ENCODE measurements at places on chromosomes 13 and 19.

DNA sequence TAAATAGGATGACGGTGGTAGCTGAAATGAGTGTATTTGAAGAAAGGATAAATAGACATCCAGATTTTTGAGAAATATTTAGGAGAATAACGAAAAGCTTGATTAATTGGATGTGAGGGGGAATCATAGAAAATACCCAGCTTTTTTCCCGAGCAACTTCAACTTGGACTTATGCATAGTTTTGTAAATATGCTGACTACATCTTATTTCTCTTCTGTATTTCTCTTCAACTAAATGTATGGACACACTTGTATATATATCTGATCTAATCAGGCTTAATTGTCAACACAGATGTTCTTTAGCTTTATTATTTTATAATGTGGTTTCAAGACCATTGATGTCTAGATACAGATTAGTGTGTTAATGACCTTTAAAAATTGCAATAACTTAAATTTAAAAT lies 685.0 kb downstream of the SLITRK1 start:
- H3K27me3 ChIP-seq, result no peaks in the 10 kb centered on the region
- H3K4me3 ChIP-seq, result no peak overlapping the region
- H3K27ac ChIP-seq, result no peak overlapping the region
- DNase-seq, result no peak
- no peaks in the 10 kb centered on the region for H3K4me1 ChIP-seq

DNA sequence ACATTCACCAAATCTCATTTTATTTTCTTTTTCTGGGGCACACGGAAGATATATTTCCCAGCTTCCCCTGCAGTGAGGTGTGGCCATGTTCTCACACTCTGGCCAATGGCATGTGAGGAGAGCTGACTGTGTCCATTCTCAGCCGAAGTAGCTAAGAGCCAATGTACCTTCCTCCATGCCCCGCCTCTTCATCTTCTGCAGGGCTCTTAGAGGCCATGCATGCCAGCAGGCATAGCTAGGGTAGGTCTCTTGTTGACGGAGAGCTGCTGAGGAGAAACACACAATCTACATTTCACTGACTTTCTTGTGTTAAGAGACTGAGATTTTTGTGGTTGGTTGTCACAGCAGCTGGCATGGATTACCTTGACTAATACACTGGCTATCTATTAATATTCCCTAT lies 9.8 kb upstream of the MICU2 start:
- no peaks in the 10 kb centered on the region for H3K27me3 ChIP-seq
- H3K4me3 ChIP-seq, result no peak overlapping the region
- no peak for DNase-seq
- no peak overlapping the region for H3K27ac ChIP-seq
- H3K4me1 ChIP-seq, result no peaks in the 10 kb centered on the region

DNA sequence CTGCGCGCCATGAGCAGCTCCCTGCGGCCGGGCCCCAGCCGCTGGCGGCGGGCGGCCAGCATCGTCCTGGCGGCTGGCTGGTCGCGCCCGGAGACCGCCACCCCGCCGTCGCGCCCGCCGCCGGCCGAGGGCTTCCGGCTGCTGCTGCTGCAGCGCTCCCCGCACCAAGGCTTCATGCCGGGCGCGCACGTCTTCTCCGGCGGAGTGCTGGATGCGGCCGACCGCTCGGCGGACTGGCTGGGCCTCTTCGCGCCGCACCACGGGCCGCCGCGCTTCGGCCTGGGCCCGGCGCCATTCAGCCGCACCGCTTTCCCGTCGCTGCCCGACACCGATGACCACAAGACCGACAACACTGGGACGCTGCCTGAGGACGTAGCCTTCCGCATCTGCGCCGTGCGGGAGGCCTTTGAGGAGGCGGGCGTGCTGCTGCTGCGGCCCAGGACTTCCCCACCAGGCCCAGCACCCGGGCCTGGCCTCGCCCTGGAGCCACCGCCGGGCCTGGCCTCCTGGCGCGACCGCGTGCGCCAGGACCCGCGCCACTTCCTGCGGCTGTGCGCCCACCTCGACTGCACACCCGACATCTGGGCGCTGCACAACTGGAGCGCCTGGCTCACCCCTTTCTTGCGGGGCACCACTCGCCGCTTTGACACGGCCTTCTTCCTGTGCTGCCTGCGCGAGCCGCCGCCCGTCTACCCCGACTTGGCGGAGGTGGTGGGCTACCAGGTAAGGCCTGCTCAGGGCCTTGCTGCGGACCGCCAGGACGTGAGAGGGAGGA lies 518 bp downstream of the NUDT19 start:
- H3K4me3 ChIP-seq, result peak overlapping the region; percentile 41
- no peaks in the 10 kb centered on the region for H3K27me3 ChIP-seq
- DNase-seq, result peak; percentile 35
- H3K36me3 ChIP-seq, result no peaks in the 10 kb centered on the region
- H3K4me1 ChIP-seq, result no peaks in the 10 kb centered on the region
- peak overlapping the region; percentile 62 for H3K27ac ChIP-seq

- peaks cover 5% of the 10 kb centered on the region for H3K4me1 ChIP-seq
- H3K4me3 ChIP-seq, result no peak overlapping the region
- DNase-seq, result peak; percentile 28
- no peaks in the 10 kb centered on the region for H3K27me3 ChIP-seq
Measured at GRCh38 chr19:33241530-33242101, 16.0 kb upstream of the SLC7A10 start.

GRCh38 chr13:112905990-112906641 lies 62.9 kb upstream of the MCF2L start:
- no peak for DNase-seq
- H3K4me1 ChIP-seq, result no peaks in the 10 kb centered on the region
- no peaks in the 10 kb centered on the region for H3K36me3 ChIP-seq

GRCh38 chr19:53537121-53537520 lies 824 bp upstream of the ZNF331 start:
- no peaks in the 10 kb centered on the region for H3K4me1 ChIP-seq
- peak overlapping the region; percentile 73 for H3K27ac ChIP-seq
- no peak for DNase-seq
- peak overlapping the region; percentile 56 for H3K4me3 ChIP-seq
- no peaks in the 10 kb centered on the region for H3K36me3 ChIP-seq
- H3K27me3 ChIP-seq, result no peaks in the 10 kb centered on the region

All from uterus (tissue), 4 donors.